ENCODE measurements at places on chromosomes 3 and 15.
A peak's percentile ranks its signal among the peaks of the same experiment; 100 is the strongest.

DNA sequence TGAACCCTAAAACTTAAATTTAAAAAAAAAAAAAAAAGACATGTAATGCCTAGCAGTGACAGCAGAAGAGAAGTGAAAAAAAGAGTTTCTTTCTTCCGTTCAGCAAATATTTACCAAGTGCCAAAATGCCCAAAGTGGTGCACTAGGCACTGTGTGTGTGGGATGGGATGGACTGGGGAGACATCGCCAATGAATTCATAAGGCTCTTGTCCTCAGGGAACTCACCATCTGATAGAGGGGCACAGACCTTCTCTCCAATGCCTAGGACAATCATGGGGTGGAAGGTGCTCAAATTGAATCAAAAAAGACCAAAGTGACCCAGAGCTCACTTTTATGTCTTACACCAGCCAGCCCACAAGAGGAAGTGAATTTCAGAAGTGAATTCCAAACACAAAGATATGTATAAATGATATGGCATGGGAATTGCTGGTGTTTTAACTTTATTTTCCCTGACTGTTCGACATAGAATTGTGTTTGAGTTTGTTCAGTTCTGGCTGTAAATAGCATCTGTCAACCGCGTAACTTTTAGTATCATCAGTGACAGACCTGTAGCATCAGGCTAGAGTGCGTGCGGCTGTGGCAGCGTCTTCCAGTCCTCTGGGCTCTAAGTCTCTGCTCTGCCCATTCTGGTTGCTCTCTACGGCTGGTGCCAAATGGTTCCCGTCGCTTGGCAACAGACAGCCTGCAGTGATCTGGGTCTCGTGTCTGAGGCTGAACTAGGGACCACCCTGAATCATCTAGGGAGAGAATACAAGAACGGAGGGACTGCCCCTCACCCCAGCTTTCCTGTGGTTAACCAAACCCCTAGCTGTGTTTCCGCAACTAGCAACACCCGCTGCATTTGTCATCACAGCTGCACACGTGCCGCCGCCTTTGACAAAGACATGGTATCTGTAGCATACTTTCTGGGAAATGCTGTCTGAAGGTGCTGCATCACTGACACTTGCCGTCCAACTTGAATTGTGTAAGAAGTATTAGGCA lies 154.0 kb upstream of the THBS1 start:
- no peak for DNase-seq

DNA sequence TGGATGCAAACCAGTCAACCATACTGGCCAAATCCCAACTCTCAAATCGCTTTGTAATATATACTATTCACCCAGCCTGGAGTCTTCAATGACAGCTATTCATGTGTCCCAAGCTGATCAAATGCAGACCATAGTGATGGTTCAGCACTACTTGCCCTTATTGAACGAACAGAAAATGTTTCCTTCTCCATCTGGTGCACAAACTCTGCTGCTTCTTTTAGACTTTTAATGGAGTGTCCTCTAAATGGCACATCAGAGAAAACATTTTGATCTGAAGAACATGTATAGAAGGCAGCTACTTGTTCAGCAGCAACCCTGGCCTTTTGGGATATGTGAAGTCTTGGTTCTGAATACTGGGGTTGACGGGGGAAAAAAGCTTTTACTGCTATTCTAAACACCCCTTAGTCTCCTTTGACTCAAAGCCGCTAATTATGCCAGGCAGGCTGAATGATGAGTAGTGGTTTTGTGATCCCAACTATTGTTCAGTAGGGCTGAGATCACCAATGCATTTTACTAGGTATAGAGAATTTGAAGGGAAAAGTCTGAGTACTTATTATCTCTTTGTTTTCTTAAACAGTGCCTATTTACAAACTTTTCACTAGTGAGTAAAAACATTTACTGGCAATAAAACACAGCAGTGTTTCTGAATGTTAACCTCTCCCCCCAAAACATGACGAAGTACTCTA lies 781.2 kb downstream of the ROBO1 start:
- no peak for DNase-seq

- no peak for DNase-seq
Observed at GRCh38 chr3:12117473-12117872, 41.2 kb downstream of the TIMP4 start.

DNA sequence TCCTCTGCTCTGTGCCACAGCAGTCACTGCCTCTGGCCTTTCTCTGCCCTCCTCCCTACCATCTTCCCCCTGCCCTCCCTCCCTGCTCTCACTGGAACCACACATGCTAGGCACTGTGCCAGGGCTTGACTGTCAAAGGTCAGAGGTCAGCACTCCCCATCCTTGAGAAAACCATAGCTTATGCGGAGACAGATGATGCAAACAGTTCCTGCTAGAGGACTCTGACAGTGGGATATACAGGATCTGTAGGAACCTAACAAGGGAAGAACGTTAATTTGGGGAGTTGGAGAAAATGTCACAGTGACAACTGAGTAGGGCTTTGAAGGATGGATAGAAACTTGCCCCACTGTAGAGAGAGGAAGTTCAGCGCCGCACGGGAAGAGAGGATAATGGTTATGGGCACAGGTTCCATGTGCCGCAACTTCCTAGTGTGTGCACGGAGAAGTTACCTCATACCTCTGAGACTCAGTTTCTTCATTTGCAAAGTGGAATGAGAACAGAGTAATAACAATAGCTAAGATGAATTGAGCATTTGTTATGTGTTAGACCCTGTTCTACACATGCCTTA lies 29.3 kb upstream of the XYLB start:
- no peak for DNase-seq

- no peak for DNase-seq
Observed at GRCh38 chr15:67549736-67550135, 7.2 kb downstream of the MAP2K5 start.

DNA sequence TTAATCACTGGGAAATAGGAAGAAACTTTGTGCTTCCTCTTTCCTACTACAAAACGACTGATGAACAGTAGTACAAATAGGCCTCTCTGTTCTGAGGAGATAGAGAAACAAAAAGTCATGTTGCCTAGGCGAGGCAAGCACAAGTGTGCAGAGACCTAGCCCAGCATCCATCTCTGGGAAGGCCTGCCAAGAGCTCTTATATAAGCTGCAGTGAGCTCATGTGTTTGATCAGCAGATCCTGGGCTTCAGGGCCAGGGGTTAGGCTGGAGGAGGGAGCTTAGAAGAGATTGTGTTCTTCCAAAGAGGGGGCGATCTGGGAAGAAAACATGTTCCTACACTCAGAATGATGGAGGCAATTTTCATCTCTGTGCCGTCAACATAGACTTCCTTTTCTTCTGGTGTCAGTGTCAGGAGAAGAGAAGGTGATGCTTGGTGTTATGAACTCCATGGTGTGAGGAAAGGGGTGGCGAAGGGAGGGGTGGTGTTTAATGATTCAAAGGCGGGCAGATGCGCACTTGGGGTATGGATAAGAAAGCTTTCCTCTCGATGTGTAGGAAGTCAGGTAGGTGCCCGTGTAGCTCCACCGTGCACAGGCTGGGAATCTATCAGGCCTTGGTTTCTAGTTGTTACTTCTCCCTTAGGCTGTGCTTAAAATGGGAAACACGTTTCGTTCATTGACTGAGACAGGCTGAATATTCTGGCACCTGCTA lies 29.5 kb upstream of the ETV5 start:
- DNase-seq: no peak

- peak; percentile 82 for DNase-seq
Observed at GRCh38 chr3:194205675-194206133, 69.8 kb downstream of the HES1 start.

GRCh38 chr3:127524296-127524896 lies 66.1 kb downstream of the TPRA1 start:
- DNase-seq: peak; percentile 64

GRCh38 chr3:20930034-20930433 lies 744.0 kb upstream of the SGO1 start:
- DNase-seq: peak; percentile 34

GRCh38 chr15:90178468-90179435 lies 22.4 kb upstream of the SEMA4B start:
- no peak for DNase-seq

GRCh38 chr15:88127432-88127790 lies 129.1 kb downstream of the NTRK3 start:
- DNase-seq: no peak

- DNase-seq: peak; percentile 32
Observed at GRCh38 chr3:15858547-15859506, 61.0 kb upstream of the ANKRD28 start.

DNA sequence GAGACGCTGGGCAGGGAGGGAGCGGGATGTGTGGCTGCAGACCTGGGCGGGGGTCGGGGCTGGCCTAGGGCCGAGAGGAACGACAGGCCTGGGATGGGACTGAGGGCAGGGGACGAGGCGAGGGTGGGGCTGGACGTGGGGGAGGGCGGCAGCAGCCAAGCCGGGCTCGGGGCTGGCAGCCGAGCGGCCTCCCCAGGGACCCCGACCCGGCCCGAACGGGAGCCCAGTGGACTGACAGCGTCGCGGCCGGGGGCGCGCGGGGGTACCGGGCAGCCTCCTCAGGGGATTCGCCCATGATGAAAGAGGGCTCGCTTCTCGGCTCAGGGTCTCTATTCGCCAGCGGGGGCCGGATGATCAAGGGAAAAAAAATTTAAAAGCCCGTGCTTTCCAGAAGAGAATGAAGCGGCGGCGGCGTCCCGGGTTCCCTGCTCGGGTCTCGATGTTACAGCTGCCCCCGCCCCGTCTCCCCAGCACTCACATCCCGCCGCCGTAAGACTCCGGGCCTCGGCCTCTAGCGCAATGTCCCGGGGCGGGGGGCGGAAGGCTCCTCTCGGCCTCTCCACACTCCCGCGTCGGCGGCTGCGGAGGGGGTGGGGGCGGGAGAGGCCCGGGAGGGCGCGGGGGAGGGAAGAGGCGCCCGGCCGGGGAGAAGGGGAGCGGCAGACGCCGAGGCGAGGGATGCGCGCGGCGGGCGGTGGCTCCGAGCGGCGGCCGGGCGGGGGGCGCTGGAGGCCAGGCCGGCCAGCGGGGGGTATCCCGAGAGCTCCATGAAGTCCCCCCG lies 4.3 kb downstream of the PTH1R start:
- DNase-seq: no peak

DNA sequence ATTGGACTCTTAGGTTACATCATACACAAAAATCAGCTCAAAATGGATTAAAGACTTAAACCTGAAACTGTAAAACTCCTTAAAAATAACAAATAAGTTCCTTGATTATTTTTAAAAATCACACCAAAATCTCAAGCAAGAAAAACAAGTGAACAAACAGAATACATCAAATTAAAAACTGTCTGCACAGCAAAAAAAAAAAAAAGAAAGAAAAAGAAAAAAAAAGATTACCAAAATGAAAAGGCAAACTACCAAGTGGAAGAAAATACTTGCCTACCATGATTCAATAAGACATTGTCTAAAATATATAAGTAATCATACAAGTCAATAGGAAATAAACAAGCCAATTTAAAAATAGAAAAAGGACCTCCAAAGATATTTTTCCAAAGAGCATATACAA lies 17.5 kb downstream of the OR5K4 start:
- no peak for DNase-seq

GRCh38 chr3:9101286-9101685 lies 138.0 kb upstream of the RAD18 start:
- DNase-seq: no peak

- DNase-seq: no peak
Observed at GRCh38 chr15:80568298-80568697, 126.8 kb upstream of the ABHD17C start.

- no peak for DNase-seq
Observed at GRCh38 chr3:19540464-19540863, 392.2 kb downstream of the KCNH8 start.

DNA sequence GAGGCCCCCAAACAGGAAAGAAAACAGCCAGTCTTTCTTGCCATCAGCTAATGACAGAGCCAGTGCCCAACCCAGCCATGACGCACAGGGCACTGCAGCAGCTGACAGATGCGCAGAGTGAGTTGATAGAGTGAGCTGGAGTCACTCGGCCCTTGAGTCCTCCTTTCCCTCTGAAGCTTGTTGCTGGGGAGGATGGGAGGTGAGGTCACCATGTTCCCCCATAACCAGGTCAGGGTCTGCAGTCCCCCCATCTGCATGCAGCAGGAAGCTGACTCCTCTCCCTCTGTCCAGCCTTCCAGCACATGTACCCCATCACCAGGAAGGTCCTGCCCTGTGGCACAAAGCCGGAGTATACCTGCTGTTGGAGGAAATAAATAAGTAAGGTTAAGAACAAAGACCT lies 174.6 kb downstream of the ABHD5 start:
- no peak for DNase-seq

- no peak for DNase-seq
Observed at GRCh38 chr15:36232491-36232890, 346.9 kb upstream of the CDIN1 start.

GRCh38 chr3:154656486-154656885 lies 226.5 kb upstream of the GPR149 start:
- no peak for DNase-seq

DNA sequence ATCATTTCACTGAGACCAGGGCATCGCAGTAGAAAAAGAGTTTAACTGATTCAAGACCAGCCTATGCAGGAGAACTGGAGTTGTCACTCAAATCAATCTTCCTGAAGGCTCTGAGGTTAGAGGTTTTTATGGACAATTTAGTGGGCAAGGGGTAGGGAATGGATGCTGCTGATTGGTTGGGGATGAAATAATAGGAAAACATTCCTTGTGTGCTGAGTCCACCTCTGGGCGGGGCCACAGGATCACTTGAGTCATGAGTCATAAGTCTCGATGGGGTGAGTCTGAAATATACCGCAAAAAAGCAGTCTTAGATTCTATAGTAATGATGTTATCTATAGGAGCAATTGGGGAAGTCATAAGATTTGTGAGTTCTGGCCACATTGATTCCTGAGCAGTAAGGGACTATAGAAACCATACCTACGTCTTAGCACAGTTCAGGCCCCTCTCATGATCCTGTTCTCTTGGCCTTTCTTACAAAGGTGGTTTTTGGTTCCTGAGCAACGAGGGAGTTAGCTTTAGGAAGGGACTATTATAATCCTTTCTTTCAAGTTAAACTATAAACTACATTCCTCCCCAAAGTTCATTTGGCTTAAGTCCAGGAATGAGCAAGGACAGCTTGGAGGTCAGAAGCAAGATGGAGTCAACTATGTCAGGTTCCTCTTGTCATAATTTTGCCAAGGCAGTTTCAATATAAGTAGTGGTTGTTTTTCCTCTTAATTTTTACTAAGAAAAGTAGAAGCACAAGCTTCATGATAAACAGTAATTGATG lies 2.7 kb upstream of the OPA1 start:
- DNase-seq: no peak

- peak; percentile 80 for DNase-seq
Observed at GRCh38 chr15:64153480-64154367, 2.2 kb downstream of the SNX22 start.

DNA sequence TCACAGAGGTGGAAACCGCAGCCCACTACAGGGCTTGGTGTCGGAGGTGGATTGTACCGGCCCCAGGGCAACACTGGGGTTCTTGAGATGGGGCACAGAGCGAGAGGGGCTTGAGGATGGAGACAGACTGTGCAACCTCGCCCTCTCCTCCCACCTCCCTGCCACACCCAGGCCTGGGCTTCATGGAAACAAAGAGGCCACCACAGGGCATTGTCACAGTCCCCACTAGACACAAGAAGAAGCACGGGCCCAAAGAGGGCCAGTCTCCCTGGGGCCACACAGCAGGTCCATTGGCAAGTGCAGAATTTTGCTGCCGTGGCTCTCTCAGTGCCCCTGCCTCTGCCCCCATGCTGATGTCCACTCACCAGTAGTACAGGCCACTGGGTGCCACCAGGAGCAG lies 4.1 kb upstream of the CALML4 start:
- no peak for DNase-seq

- DNase-seq: no peak
Observed at GRCh38 chr3:124699686-124700396, 30.4 kb upstream of the UMPS start.

- DNase-seq: no peak
Observed at GRCh38 chr3:179072100-179072438, 460 bp upstream of the ZMAT3 start.

All from NCI-H774 (cell line).